ENCODE measurements at places on chromosomes 5 and 9.

GRCh38 chr9:1456301-1457024, 406.3 kb downstream of the DMRT2 start:
- no peak for DNase-seq

DNA sequence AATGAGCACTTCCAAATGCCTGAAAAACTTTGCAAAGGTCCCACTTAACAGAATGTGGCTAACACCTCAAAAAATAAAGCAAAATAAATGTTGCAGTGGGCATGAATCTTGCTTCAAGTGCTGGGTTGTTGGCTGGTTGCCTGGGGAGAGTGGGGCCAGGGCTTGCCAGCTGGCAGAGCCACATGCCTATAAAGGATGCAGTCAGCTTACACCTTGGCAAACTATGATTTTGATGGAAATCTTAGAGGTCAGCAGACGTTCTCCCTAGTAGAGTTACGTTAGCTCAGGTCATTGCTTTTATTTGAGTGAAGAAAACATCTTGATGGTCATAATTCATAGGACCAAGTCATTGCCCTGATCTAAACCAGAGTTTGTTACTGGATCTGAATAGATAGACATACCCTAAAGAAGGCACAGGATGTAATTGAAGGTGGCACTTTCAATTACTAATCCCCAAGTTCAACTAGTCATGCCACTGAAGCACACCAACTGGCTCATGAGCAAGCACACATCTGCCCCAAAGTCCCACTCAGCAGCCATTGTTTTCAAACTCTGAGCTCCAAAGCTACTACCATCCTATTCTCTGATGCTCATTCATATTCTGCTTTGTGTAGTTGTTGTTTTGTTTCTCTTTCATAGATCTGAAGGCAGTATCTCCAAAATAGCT, 51.2 kb upstream of the ZSWIM6 start:
- no peak for DNase-seq

DNA sequence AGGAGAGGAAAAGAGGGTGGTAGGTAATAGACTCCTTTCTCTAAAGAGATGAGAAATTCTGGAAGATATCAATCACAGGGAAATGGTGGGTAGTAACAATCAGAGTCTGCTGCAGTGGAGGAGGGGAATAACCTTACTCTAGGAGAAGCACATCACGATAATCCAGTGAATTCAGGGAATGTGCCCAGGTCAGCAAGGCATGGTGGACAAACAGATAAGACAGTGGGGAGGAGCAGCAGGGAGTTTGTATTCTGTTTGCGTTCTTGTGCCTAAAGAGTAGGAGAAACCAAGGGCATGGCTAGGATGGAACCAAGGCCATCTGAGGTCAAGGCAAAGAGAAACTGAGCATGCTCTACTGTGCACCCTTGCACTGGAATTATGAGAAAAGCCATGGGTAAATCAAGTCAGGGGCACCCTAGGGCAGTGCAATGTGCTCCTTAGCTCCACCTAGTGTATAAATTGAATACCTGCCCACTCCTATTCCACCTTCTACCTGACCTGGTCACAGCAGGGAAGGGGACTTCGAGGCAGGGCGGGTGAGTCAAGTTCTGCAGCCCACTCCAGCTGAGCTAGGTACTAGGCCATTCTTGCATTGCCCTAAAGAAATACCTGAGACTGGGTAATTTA, 31.6 kb downstream of the RETREG1 start:
- no peak for DNase-seq

DNA sequence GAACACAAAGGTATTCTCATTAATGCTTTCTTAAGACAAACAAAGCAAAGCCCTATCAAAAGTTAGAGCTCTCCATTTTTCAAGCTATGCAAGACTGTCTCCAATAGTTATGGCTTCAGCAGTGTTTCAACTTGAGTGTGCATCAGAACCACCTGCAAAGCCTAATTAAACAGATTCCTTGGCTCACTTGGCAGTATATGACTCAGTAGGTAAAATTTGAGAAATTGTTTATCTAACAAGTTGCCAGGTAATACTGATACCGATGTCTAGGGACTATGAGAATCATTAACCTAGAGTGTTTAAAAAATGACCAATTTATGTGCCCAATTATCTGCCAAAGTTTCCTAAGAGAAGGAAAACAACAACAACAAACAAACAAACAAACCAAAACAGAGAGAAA, 60.3 kb upstream of the PARP8 start:
- DNase-seq: peak; percentile 24

DNA sequence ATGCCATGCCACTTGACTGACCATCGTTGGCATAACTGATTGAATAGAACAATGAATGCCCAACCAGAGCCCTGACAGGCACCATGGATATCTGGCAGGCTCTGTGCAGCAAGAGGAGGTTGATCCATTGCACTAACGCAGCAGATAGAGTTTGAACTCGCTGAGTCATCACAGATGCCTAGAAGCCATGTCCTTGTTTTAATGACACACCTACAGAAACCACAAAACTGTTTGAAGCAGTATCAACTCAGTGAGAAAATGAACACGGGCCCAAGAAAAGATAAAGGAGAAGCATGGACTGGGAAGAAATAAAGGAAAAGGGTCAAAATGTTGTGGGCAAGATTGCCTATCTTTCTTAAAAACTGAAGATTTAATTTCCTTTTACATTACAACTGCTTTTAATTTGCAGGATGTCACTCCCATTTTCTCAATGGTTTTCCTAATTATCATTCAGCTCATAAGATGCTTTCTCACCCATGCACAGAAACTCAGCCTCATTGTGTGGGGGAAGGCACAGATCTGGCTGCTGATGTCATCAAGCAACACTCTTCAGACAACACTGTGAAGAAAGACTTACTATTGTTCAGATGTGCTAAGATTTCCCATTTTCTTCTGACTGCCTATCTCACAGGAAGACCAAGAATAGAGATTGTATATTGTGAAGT, 129.0 kb downstream of the PIK3R1 start:
- DNase-seq: peak; percentile 31

GRCh38 chr5:40309851-40310250, 369.9 kb upstream of the PTGER4 start:
- DNase-seq: no peak

DNA sequence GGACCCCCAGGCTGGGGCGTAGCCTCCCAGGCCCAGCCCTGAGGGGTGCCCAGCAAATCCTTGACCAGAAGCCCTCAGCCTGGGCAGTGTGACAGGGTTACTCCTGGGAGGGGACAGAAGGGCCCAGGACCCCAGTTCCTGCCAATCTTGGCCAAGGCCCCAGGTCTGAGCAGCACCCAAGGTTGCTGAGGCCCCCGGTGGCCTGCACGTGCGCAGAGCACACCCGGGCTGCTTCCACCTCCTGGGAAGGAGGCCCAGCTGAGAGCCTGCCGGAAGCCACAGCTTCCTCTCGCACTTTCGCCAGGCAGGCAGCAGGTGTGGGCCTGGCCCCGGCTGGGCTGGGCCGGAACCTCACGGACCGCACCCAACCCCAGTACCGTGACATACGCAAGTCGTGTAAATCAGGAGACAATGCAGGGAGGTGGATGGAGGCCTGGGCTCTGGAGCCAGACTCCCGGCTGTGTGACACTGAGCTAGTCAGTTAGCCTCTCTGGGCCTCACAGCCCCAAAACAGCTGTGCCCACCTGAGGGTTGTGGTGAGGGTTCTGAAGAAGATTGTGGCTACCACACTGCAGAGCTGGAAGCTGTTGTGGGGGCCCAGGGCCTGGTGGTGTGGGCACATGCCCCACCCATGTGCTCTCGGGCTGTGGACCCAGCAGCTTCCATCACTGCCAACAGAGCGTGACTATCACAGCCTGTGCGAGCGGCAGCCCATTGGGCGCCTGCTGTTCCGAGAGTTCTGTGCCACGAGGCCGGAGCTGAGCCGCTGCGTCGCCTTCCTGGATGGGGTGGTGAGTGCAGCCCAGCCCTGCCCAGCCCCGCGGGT, 5.1 kb downstream of the GRK6 start:
- peak; percentile 95 for DNase-seq

DNA sequence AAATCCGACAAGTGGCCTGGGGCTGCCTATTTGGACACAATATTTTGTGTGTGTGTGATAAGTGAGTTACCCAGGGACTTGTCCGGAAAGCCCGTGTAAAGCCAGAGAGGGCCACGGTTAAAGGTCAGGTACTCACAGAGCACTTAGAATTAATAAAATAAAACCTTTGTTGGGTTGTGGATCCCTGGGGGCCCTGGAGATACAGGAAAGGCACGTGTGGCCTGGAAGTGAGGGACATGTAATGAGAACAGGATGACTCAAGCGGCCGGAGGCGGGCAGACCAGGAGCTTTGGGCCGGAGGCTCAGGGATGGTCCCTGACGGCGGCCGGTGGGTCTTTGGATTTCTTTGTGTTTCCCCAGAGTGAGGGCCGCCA, 1.0 kb downstream of the DMRT2 start:
- no peak for DNase-seq

GRCh38 chr9:77953590-77953989, 78.0 kb downstream of the GNAQ start:
- DNase-seq: no peak
